ENCODE measurements at places on chromosomes 5 and 9.

GRCh38 chr5:173053041-173053440 is 3.1 kb upstream of the CREBRF start:
- DNase-seq = no peak

DNA sequence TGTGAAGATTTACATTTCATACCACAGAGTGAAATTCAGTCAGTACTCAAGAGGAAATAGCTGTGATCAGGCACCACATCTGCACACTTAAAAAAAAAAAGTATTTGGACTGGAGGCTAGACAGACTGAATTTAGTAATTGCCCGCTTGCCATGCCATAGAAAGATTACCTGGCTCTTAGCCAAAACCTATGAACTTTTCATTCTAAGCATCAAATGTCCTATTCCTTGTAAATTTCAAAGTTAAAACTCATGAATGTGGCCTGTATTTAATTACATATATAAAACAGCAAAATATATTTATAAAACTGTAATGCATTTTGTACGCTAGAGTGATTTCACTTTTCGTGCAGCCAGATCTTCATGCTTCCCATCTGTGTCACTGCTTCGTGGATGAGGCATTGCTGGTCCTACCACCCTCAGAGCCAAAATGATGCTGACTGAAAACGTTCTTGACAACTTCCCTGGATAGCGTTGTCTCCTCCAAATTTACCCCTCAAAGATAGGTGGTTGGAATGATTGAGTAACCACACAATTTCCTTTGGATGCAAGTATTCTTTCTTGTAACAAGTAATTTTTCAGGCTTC is 447.9 kb upstream of the SGCD start:
- DNase-seq = no peak

DNA sequence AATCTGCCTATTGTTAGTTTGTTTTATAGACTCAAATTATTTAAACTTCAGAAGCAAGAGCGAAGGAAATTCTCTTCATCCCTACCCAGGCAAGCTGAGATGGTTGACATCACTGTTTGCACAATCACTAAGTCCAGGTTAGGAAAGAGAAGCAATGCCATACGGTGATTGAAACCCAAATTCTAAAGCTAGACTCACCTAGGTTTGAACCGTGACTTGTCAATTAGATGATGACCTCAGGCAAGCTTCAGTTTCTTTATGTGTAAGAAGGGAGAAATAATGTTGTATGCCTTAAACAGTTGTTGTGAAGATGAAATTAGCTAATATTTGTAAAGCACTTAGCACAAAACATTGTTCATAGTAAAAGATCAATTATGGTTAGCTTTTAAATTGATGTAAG is 96.5 kb upstream of the ANKRD55 start:
- DNase-seq = no peak

DNA sequence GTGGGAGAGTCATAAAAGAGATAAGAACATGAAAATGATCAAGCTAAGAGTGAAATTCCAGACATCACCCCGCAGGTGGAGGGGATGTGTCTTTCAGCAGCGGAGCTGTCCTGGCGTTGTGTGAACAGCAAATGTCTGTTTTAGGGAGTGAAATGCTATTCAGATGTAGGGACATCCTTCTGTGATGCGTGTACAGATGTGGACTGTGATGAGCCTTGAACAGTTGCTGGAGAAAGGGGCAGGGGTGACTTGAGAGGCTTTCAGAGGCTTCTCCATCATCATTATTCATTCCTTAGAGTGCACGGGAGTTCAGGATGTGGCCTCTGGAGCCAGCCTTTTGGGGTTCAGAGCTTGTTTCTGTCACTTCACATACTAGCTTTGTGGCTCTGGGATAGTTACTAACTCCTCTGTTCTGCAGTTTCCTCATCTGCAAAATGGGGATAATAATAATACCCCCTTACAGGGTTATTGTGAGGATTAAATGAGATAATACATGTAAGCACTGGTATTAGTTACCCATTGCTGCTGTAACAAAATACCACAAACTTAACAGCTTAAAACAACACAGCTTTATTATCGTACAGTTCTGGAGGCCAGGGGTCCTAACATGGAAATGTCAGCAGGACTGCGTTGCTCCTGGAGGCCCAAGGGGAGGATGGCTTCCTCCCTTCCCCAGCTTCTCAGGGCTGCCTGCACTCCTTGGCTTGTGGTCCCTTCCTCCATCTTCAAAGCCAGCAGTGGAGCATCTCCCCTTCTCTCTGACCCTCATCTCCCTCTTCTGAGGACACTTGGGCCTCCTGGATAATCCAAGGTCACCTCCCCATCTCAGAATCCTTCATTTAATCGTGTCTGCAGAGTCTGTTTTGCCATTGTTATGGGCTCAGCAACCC is 9.4 kb downstream of the TRAF1 start:
- DNase-seq = no peak

GRCh38 chr9:22141908-22142307 is 132.8 kb upstream of the CDKN2B start:
- DNase-seq = no peak

Measured in GM18507 (cell line).